ENCODE measurements at places on chromosomes 3 and 15.

- no peak for DNase-seq
Measured at GRCh38 chr3:97256060-97256459, 441.7 kb downstream of the EPHA6 start.

DNA sequence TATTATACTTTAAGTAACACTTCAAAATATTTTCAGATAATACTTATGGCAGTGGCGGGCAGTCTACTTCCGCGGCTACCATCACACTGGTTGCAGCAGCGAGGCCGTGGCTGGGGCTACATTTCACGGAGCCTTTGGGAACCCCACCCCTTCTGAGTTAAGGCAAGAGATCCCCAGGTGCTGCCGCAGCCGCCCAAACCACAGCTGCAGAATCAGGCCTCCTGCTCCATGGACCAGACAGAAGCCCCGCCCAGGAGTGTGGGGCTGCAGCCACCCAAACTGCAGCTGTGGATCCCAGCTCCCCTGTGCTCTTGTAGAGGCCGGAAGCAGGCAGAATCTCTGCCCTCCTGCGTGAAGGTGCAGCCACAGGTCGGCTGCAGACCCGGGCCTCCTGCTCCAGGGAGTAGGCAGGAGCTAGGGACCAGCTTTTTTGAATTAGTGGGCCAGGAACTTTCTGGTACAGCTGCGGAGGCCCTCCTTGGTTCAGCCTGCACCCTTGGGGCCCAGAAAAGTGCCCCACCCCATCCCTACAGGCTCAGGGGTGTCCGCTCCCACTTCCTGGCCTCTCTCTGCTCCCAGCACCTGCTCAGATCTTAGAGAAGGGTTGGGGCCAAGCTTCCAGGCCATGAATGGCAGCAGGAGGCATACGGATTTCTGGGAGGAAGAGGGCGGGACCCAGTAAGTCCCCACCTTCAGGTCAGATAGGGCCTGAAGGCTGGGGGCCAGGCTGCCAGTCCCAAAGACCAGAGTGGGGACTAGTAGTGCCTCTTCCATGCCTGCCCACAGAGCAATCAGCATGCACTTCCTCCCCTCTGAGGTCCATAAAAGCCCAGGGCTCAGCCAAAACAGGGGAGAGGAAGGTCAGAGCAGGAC, 1188.8 kb upstream of the CADM2 start:
- no peak for DNase-seq

DNA sequence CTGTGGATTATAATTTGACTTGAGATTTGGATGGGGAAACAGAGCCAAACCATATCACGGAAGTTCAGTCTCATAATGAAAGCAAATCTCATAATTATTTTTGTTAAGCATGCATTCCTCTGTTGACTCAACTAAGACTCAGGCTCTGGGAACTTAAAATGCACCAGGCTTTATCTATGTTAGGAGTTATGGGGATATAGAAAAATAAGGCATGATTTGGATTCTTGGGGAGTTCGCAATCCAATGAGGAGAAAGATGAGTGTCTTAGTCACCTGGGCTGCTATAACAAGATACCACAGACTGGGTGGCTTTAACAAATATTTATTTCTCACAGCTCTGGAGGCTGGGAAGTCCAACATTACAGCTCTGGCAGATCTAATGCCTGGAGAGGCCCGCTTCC, 89.4 kb upstream of the TJP1 start:
- no peak for DNase-seq

GRCh38 chr3:125156456-125156855, 56.1 kb downstream of the SLC12A8 start:
- no peak for DNase-seq

- no peak for DNase-seq
Measured at GRCh38 chr3:196519718-196520082, 4.6 kb upstream of the SMCO1 start.

- no peak for DNase-seq
Measured at GRCh38 chr15:42145546-42146455, 10.6 kb downstream of the PLA2G4F start.

DNA sequence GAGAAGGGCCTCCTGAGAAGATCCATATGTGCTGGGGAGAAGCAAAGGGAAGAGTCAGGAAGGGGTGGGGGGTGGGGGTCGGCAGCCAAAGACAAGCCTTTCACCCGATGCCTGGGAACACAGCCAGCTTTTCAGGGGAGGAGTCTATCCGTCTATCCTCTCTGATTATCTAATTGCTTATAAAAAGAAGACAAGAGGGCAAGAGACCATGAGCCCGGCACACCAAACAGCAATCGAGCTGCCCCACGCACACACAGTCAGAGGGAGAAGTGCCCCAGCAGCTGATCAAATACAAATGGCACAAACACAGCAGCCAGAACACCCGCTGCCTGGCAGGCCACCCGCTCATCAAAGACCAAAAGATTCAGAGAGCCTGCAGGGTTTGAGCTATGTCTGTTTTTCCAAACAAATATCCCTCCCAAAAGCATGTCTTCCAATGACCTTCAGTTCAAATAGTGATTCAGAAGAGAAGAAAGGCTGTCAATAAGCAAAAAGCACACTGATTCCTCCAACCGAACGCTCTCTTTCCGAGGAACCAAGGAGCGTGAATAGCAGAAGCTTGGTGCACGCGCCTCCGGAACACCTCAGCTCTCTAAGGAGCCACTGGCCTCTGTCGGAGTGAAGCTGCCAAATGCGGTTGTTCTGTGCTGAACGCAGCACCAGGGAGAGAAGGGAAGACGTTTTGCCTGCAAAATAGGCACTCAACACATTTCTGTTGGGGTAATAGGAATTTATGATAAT, 419.2 kb downstream of the OCA2 start:
- peak; percentile 90 for DNase-seq

GRCh38 chr3:17352620-17353019, 389.8 kb downstream of the TBC1D5 start:
- DNase-seq: peak; percentile 84

Measured in NCI-H1105 treated with DMSO at 0.1 percent for 48 hours (cell line).